Fibroblast of lung (primary cell): ENCODE measurements at places on chromosomes 7 and 10. TPM values are rescaled to one million over a fixed set of nuclear protein-coding genes. Genes with fewer than 3 reads are reported as not detected.
A peak's percentile ranks its signal among the peaks of the same experiment; 100 is the strongest.

GRCh38 chr10:34759161-34759836, 55.8 kb downstream of the PARD3 start:
- no peaks in the 10 kb centered on the region for H3K36me3 ChIP-seq
- H3K27ac ChIP-seq = no peak overlapping the region
- no peak for DNase-seq
- no peaks in the 10 kb centered on the region for H3K27me3 ChIP-seq

Gene LRRC18
- total RNA-seq = under 0.01 and 0.66 TPM in 2 replicates

- DNase-seq = peak; percentile 61
- peaks cover 5% of the 10 kb centered on the region for H3K4me1 ChIP-seq
- no peak overlapping the region for H3K4me3 ChIP-seq
These were observed 78.8 kb downstream of the PDSS1 start for GRCh38 chr10:26776258-26776657.

Gene GBX1
- not detected in 2 replicates for total RNA-seq

- DNase-seq = no peak
- no peaks in the 10 kb centered on the region for H3K4me1 ChIP-seq
- no peak overlapping the region for H3K27ac ChIP-seq
- H3K4me3 ChIP-seq = no peak overlapping the region
- no peaks in the 10 kb centered on the region for H3K36me3 ChIP-seq
These were observed 186.7 kb downstream of the CRPPA start for GRCh38 chr7:16234493-16235146.
